ENCODE measurements at places on chromosomes 3 and 15.

GRCh38 chr15:59689626-59690236 lies 611 bp upstream of the BNIP2 start:
- peak; percentile 85 for DNase-seq

DNA sequence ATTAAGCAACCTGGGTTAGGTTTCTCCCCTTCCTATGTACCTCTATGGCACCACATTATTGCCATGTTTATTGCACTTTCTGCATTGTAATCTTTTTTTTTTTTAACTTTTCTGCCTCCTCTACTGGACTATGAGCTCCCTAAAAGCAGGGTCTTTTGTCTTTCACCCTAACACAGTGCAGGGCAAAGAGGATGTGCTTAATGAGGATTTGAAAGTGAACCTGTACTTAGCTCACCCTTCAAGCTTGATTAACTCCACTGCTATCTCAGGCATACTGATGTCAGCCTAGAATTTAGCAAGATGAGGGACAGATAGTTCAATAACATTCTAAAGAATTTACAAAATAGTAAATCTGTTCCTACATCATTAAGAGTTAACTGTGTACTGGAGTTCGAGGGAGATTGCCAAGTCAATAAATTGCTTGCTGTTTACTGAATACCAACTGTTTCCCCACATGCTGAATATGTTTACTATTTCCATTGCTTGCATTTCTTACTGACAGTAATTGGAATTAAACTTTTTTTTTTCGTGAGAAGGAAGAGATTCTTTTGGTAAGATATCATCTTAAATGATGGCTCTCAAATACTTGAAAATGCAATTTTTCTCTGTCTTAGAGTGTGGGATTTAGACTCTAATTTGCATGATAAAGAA lies 15.7 kb upstream of the PPARG start:
- no peak for DNase-seq

- peak; percentile 84 for DNase-seq
These were observed 18.0 kb upstream of the LOXL1 start for GRCh38 chr15:73908030-73908821.

DNA sequence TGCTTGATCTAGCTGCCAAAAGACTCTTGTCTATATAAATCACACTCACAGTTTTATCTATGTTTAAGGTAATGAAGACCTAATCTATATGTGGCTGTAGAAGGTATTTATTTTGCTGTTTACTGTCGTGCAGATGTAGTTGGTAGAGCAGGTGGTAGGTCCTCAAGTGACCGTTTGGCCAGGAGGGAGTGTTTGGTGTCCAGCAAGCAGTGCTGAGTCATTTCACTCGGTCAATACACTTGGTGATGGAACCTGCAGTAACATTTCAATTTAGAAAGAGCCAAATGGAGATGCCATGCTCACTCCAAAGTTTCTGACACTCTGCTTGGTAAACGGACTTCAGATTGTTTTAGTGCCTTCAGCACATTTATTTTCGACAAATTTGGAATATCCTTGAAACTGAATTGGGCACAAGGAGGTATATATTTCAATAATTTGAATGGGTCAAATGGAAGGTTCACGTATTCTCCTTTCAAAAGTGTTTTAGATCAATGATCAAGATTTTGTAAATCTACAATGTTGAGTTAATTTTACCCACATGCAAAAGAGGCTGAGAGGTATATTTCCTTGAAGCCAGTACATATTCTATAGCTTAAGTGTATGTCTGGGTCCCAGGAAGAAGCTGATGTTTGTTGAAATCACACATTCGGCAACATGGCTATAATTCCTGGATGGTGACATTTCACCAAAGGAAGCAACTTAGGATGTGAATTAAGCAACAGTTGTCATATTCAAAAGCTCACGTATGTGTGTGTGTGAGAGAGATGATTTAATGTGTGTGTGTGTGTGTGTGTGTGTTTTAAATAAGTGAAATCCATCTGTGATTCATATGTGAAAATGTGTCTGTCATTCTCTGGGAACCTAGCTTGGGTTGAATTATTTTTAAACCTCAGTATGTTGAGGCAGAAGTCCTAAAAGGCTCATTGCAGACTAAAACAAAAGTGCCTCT lies 7.7 kb upstream of the CX3CR1 start:
- no peak for DNase-seq

DNA sequence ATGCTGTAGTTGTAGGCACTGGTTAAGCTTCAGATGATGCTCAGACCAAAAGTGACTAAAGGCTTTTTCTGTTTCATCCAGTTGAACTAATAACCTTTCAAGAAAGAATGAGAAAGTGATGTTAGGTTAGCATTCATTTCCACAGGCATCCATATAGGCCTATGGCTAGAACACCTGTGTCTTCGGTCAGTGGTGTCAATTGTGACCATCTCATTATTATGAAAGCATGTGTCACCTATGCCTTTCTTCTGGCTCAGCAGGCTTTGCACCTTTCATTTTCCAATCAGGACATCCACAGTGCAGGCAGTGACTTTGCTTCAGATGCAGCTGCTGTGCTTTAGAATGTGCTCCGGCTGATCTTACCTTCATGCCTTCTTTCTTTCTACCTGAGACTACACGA lies 57.9 kb downstream of the B3GNT5 start:
- DNase-seq: no peak

DNA sequence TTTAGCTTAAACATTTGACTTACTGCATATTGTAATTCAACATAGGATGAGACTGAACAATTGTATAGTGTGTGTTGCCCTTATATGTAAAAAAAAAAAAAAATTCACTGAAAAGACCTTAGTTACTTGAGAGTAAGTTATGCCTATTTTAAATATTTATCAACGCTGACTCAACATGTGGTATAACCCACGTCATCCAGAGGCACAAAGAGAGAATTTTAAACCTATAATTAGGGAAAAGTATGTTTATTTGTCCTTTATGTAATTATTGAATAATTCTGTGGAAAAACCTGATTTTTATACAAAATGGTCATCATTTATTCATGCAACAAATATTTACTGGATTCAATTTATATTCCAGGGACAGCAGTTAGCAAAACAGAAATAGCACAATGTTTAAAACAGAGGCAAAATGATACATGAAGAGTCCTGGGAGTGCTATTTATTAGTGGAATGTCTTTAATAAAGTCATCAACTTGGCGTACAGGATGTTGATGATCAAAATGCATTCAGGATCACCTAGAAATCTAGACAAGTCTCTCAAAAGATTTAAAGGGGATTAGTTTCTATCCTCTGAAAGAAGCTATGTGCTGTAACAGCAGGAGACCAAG lies 223.7 kb downstream of the PCCB start:
- DNase-seq: no peak

DNA sequence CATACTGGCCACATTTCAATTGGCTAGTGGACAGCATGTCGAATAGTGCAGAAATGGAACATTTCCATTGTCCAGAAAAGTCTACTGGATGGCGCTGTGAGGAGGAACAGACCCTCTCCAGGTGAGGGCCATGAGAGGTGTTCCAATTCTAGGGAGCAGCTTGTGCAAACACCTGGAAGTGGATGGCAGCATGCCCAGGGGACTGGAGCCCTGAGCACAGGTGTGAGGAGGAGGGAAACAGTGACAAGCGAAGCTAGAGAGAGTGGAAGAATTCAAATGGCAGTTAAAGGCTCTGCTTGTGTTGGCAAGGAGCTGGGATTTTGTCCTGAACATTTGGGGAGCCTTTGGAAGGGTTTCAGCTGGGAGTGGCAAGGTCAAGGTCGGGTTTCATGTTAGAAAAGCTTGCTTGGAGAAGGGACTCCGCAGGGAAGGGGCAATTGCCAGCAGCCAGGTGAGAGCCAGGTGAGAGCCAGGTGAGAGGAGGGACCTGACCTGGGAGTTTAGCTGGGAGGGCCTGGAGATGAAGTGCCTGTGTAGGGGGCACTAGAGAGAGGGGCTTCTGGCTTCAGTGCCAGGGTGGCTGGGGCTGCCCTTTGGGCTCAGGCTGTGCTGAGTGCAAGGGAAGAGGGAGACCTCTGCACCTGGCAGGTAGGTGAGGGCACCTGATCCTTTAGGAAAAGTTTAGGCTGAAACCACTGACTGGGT lies 93.8 kb downstream of the LINGO1 start:
- no peak for DNase-seq

- DNase-seq: no peak
These were observed 123.0 kb upstream of the AGBL1 start for GRCh38 chr15:85956532-85957275.

GRCh38 chr3:72587282-72587681 lies 261.0 kb downstream of the SHQ1 start:
- no peak for DNase-seq

GRCh38 chr15:60787837-60788691 lies 309.1 kb upstream of the ICE2 start:
- no peak for DNase-seq

GRCh38 chr15:97470417-97470816 lies 490.1 kb upstream of the ARRDC4 start:
- DNase-seq: no peak

GRCh38 chr15:39539973-39540558 lies 40.8 kb upstream of the THBS1 start:
- DNase-seq: no peak

DNA sequence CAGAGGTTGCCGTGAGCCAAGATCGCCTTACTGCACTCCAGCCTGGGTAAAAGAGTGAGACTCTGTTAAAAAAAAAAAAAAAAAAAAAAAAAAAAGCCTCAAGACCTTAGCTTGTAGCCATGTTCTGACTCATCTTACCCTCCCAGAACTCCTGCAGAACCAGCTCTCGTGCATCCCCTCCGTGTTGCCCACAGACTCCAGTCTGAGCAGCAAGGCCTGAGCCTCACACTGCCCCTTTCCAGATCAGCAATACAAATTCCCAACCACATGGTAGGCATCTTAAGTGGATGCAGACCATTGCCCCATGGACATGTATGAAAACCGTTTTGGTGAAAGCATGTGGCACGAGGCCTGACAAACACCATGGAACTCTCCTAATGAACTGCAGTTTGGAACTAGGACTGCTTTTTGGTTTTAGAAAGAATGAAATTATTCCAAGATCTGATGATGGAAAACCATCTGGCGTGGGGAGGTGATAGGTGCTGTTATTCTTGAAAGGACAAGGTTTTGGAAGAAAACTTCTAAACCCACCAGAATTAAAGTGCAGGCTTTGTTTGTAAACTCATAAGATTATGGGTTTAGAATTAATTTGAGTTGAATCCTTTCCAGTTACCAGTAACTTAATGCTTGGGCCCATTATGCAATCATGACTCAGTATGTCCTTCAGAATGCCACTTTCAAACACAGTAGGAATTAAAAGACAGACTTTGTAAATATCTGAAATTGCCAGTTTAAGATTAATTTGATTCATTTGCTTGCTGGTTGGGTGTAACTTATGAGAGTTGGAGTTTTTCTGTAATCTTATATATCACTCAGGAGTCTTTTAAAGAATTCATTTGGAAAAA lies 163.7 kb upstream of the LRTM1 start:
- DNase-seq: no peak

- DNase-seq: no peak
These were observed 158.0 kb upstream of the TMC3 start for GRCh38 chr15:81532001-81532400.

- DNase-seq: peak; percentile 73
These were observed at the start of gene TRANK1 for GRCh38 chr3:36944641-36945270. Gene TRANK1 (minus strand): TSS chr3:36945054. CDS start chr3:36944809, 245 bp downstream.

- no peak for DNase-seq
These were observed 128.4 kb upstream of the SMAD3 start for GRCh38 chr15:66936861-66937582.

- no peak for DNase-seq
These were observed 2.6 kb upstream of the AGBL1 start for GRCh38 chr15:86077070-86077469.

GRCh38 chr3:56121716-56122115 lies 346.6 kb downstream of the ERC2 start:
- no peak for DNase-seq

DNA sequence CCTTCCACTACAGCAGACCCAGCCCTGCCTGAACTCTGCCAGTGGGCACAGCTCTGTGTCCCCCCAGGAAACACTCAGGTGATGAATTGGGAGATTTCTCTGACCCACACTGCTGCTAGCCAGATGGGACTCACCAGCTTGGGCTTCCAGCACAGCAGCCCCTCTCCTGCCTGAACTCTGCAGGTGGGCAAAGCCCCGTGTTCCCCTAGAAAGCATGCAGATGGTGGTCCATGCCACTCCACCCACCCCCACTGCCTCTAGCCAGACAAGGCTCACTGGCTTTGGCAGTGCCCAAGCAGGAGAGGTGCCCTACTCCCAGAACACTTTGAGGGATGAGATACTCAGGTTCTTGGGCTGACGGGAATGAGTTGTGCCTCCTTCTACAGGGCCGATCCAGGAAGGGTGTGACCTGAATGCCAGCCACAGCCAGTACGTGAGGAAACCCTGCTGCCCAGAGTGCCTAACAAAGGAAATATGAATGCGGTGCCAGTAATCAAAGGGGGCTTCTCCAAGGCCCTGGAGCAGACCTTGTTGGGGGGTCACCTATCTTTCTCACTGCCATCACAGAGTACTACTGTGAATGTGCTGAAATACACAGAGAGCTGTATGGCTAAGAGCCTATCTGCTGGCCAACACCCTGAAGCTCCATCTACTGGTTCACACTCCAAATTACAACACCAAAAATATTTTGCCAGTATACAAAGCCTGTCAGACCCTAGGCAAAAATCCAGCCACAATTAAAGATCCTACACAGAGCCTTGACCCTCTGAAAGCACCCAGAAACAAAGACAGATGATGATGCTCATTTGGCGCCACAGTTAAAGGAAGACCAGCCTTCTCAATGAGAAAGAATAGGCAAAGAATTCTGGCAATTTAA lies 61.9 kb downstream of the BTLA start:
- no peak for DNase-seq

GRCh38 chr15:25182098-25182478 lies 227.3 kb downstream of the SNRPN start:
- DNase-seq: no peak

DNA sequence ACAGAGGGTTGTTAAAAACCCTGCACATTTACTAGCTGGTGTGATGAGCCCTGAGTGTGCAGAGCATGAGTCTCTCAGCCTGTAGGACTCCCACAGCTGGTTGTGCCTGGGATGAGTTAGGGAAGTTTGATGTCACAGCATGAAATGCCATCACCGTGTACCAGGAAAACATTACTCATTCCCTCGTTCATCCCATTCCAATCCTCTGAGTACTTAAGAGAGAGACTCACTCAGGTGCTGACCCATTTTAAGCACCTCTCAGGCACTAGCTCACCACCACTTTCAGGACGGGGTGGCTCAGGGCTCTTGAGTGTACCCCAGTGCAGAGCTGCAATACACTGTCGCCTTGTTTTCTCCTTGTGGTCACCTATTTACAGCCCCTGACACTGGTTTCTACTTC lies 18.7 kb downstream of the MGLL start:
- DNase-seq: no peak

- DNase-seq: peak; percentile 87
These were observed 103.5 kb downstream of the CD47 start for GRCh38 chr3:107987036-107987939.
